ENCODE measurements at places on chromosomes 6 and 20.

DNA sequence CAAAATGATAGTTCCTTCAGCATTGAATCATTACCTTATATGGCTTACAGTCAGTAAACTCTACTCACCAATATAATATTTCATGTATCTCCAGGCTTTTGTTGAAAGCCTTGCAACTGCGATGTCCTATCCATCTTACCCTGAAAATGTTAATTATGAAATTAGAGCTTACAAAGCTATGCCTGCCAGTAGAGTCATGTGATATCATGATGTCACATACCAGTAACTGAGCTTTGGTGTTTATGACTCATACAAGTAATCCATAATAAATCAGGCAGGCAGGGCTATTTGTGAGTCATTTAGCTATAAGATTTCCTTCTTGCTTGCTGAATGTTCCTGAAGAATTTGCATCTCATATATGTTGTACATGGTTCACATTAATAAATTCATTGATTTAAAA, 44.9 kb upstream of the FAM83B start:
- DNase-seq, result no peak

DNA sequence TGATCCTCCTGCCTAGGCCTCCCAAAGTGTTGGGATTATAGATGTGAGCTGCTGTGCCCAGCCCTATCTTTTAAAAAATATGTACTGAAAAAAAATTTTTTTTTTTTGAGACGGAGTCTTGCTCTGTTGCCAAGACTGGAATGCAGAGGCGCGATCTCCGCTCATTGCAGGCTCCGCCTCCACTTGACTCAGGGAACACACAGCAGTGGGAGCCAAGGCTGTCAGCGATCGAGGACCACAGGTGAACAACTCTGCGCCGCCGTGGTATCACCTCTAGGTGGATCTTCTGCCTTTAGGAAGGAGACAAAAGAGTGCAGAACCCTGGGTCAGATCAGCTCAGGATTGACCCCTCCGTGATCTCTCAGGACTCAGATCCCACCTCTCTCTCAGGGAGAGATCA, 13.7 kb downstream of the RAET1E start:
- DNase-seq, result no peak

GRCh38 chr6:43606019-43606418, 23.0 kb downstream of the GTPBP2 start:
- no peak for DNase-seq

DNA sequence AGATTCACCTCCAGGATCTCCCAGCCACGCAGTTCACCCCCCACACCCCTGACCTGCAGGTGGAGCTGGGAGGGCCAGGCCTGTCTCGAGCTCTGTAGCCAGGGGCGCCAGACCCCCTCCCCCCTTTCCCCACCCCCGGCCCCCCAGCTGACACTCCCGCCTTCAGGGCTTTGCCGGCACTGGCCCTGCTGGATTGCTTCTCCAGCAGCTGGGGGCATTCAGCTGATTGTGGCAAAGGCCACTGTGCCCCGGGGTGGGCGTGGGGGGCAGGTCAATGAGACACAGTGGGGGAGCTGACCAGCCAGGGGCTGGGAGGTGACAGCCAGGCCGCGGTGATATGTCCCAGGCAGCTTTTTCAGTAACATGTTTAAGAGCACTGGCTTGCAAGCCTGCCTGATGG, 22.2 kb downstream of the ZBP1 start:
- DNase-seq, result no peak

DNA sequence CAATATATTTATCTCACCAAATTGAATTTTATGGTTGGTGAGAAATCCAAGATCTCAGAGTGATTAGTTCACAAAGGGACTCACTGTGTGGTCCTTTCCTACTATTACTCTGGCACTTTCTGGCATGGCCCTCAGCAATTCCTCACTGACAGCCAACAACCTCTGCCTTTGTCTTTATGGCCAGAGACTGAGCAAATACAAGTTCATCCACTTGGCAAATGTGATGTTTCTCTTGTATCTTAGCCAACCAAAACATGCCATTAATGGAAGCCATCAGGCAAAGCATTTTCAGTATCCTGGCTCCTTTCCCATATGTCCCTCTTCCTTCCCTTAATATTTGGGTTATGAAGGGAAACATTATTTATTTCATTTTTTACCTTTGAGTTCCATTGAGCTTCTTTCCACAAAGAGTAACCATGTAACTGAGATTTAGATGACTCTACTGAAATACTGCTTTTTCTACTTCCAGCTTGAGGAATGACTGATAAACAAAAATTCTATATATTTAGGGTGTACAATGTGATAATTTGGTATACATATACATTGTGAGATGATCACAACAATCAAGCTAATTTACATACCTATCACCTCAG, 30.8 kb upstream of the SMLR1 start:
- DNase-seq, result no peak

DNA sequence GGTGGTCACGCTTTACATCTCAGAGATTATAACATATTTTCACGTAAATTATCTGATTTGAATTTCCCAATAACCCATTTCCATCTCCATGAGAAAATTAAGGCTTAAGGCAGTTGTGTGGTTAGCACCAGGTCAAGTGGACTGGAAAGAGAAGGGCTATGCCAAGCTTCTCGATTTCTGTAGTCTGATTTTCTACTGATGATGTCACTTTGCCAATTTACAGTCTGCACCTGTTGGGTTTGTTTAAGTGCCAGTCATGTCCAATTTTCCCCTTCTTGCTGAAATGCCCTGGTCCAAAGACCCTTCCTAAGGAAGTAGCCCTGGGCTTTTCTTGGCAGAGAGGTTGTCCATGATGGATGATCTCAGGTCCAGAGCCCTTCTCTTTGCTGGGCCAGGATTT, 562.3 kb upstream of the BTBD3 start:
- DNase-seq, result no peak

Data from midbrain (tissue), 1 donor.